ENCODE measurements at places on chromosomes 2 and 18. TPM values are rescaled to one million over a fixed set of nuclear protein-coding genes. Genes with fewer than 3 reads are reported as not detected.

Gene ZNF407
- polyA plus RNA-seq = 4.5 TPM

Gene CIB4
- polyA plus RNA-seq = not detected

Gene MC4R
- not detected for polyA plus RNA-seq

Gene CAPN14
- 0.14 TPM for polyA plus RNA-seq

Gene MC5R
- polyA plus RNA-seq = not detected

Gene ABHD1
- not detected for polyA plus RNA-seq

Gene PCARE
- polyA plus RNA-seq = 0.22 TPM

Gene ARHGAP15
- polyA plus RNA-seq = 2.6 TPM

Gene SPHKAP
- 4.3 TPM for polyA plus RNA-seq

Gene ANKRD53
- polyA plus RNA-seq = not detected

Gene SIX2
- polyA plus RNA-seq = not detected

Gene ZSWIM2
- polyA plus RNA-seq = not detected

Gene SLC5A7
- polyA plus RNA-seq = not detected

Gene TET3
- 0.82 TPM for polyA plus RNA-seq

Gene UGT1A10
- not detected for polyA plus RNA-seq

Gene PLCD4
- 13.9 TPM for polyA plus RNA-seq

Gene KCNS3
- 0.98 TPM for polyA plus RNA-seq

Gene SFT2D3
- not detected for polyA plus RNA-seq

Gene BOLL
- 1.8 TPM for polyA plus RNA-seq

Gene DYNC2LI1
- polyA plus RNA-seq = 69.8 TPM

Gene NPPC
- 86.3 TPM for polyA plus RNA-seq

Gene ANKRD30B
- polyA plus RNA-seq = 2.1 TPM

Gene TCF23
- polyA plus RNA-seq = not detected

Gene LOXHD1
- not detected for polyA plus RNA-seq

Gene POTEJ
- not detected for polyA plus RNA-seq

Gene NYAP2
- 0.43 TPM for polyA plus RNA-seq

Gene VWC2L
- not detected for polyA plus RNA-seq

Gene CRYGC
- not detected for polyA plus RNA-seq

Gene ARL4C
- 21.3 TPM for polyA plus RNA-seq

Gene COL4A3
- 1.3 TPM for polyA plus RNA-seq

Gene ALPG
- not detected for polyA plus RNA-seq

Gene GALR1
- polyA plus RNA-seq = not detected

Gene ANKRD62
- not detected for polyA plus RNA-seq

Gene GKN1
- 2.8 TPM for polyA plus RNA-seq

Gene CDK5R2
- polyA plus RNA-seq = 1.6 TPM

Gene NDC80
- polyA plus RNA-seq = 0.39 TPM

Gene EN1
- polyA plus RNA-seq = not detected

Gene NXPH2
- polyA plus RNA-seq = 1.5 TPM

Gene DOK6
- polyA plus RNA-seq = 0.76 TPM

Gene NEU2
- polyA plus RNA-seq = not detected

Gene LIMS2
- polyA plus RNA-seq = 2.3 TPM

Gene SALL3
- polyA plus RNA-seq = 0.31 TPM

Gene SULT1C2
- polyA plus RNA-seq = not detected

Gene CFC1
- polyA plus RNA-seq = 0.39 TPM

Gene PASK
- 1.3 TPM for polyA plus RNA-seq

Gene ADAM23
- polyA plus RNA-seq = 74.9 TPM

Gene CAMKMT
- 10.5 TPM for polyA plus RNA-seq

Gene SMAD7
- polyA plus RNA-seq = 2.0 TPM

Gene FOXI3
- polyA plus RNA-seq = not detected

Gene SLC20A1
- 732 TPM for polyA plus RNA-seq

Gene STARD6
- not detected for polyA plus RNA-seq

Gene CD226
- polyA plus RNA-seq = 0.10 TPM
